ENCODE measurements at places on chromosomes 3 and 15. TPM values are rescaled to one million over a fixed set of nuclear protein-coding genes. Genes with fewer than 3 reads are reported as not detected.

GRCh38 chr3:25826510-25826909 is 36.6 kb downstream of the OXSM start:
- H3K27ac ChIP-seq, result no peak overlapping the region
- H3K4me1 ChIP-seq, result no peaks in the 10 kb centered on the region
- H3K4me3 ChIP-seq, result no peak overlapping the region
- H3K36me3 ChIP-seq, result no peaks in the 10 kb centered on the region
- H3K27me3 ChIP-seq, result no peaks in the 10 kb centered on the region

GRCh38 chr3:143358155-143358792 is 238.7 kb downstream of the CHST2 start:
- no peak overlapping the region for H3K27ac ChIP-seq
- H3K27me3 ChIP-seq, result no peaks in the 10 kb centered on the region

DNA sequence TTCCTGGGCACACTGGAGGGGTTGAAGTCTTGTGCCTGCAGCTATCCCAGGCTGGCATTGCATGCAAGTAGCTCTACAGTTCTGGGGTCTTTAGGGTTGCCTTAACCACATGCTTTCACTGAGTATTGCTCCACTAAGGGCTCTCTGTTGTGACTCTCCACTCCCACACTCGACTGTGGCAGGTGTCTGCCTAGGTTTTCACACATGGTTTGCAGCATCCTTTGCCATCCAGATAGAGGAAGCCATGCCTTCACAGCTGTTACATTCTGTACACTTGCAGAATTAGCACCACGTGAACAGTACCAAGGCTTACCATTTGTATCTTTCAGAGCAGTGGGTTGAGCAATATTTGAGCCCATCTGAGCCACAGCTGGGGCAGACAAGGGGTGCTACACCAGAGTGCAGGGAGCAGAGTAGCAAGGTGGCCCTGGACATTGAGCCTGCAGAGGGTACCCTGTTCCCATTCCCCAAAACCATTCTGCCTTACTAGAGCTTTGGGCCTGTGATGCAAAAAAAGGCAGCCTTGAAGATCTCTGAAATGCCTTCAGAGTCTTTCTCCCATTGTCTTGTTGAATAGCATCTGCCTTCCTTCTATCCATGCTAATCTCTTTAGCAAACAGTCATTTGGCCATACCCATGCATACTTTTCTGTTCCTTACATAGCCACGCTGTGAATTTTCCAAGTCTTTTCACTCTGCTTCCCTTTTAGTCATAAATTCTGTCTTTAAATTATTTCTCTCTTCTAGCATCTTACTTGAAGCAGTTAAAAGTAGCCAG is 95.2 kb upstream of the PLCL2 start:
- no peaks in the 10 kb centered on the region for H3K36me3 ChIP-seq
- peaks cover 14% of the 10 kb centered on the region for H3K4me1 ChIP-seq
- H3K4me3 ChIP-seq, result no peak overlapping the region
- H3K27me3 ChIP-seq, result no peaks in the 10 kb centered on the region
- DNase-seq, result no peak

DNA sequence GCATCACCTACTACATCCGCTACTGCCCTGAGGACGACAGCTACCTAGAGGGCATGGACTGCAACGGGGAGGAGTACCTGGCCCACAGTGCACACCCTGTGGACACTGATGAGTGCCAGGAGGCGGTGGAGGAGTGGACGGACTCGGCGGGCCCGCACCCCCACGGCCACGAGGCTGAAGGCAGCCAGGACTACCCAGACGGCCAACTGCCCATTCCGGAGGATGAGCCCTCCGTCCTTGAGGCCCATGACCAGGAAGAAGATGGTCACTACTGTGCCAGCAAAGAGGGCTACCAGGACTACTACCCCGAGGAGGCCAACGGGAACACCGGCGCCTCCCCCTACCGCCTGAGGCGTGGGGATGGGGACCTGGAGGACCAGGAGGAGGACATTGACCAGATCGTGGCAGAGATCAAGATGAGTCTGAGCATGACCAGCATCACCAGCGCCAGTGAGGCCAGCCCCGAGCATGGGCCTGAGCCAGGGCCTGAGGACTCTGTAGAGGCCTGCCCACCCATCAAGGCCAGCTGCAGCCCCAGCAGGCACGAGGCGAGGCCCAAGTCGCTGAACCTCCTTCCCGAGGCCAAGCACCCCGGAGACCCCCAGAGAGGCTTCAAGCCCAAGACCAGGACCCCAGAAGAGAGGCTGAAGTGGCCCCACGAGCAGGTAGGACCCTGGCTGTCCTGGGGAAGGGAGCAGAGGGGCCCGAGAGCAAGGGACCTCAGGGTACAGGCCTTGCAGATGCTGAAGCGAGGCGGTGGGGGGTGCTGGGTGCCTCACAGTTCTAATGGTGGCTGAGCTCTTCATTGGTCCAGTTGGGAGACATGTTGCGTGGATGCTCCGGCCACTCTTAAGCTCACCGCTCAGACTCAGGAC is 168.6 kb downstream of the APBA2 start:
- peaks cover 9% of the 10 kb centered on the region for H3K27me3 ChIP-seq
- H3K4me1 ChIP-seq, result no peaks in the 10 kb centered on the region

Gene ST3GAL6
- total RNA-seq, result 52.5 TPM

DNA sequence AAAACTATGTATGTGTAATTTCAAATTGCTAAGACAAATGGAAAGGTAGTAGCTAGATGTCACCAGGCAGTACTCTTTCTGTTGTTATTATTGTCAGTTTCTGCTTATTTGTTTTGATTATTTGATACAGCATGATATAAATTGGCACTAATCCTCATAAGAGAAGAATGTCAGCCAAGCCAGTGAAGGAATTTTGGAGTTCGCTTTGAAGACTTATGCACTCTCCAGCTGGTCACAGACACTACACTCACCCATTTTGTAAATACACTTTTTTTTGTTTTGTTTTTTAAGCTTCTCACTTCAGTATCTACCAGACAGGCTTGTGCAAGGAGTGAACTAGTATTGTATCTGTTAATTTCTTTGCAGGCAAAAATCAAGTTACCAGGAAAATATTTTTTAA is 180.2 kb upstream of the TTC14 start:
- DNase-seq, result no peak
- H3K36me3 ChIP-seq, result no peaks in the 10 kb centered on the region
- H3K4me1 ChIP-seq, result no peaks in the 10 kb centered on the region
- H3K4me3 ChIP-seq, result no peak overlapping the region
- no peak overlapping the region for H3K27ac ChIP-seq

Data from left ventricle myocardium inferior (tissue), 1 donor.